Inflammatory macrophage treated with lipopolysaccharide for 4 hours (primary cell): ENCODE measurements at places on chromosomes 3 and 15.

GRCh38 chr3:43995547-43996378 is 245.9 kb upstream of the TOPAZ1 start:
- no peak for DNase-seq

GRCh38 chr15:51094606-51095569 is at the start of gene TNFAIP8L3:
Gene TNFAIP8L3, minus strand, starts transcription at chr15:51094906. Its CDS starts 311 bp downstream, at chr15:51094595.
- DNase-seq: no peak

- peak; percentile 74 for DNase-seq
These were observed 14.6 kb upstream of the PLA2G4E start for GRCh38 chr15:42035435-42035761.

DNA sequence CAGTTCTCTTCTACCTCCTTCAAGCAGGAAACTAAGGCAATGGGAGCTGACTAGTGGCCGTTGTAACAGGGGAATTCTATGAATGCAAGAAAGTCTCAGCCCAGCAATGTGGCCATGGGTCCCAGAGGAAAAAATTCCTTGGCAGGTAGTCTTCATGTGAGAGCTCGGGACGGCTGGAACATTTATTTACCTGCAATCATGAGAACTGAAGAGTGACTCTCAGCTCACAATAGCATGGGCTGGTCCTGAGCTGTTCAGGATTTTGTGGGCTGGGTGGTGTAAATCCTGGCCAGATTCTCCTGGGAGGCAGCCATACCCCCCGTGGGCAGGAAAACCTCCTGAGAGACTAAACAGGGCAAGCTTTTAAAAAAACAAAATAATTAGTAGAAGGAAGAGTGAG is 330.3 kb upstream of the CTNNB1 start:
- no peak for DNase-seq

- no peak for DNase-seq
These were observed 55.1 kb upstream of the TRA2B start for GRCh38 chr3:185992831-185993374.

- no peak for DNase-seq
These were observed 574.8 kb downstream of the ZPLD1 start for GRCh38 chr3:103009609-103010008.

GRCh38 chr15:74618841-74619596 is 3.4 kb downstream of the CLK3 start:
- DNase-seq: no peak

- DNase-seq: no peak
These were observed 15.2 kb downstream of the CSRNP1 start for GRCh38 chr3:39137991-39138803.

DNA sequence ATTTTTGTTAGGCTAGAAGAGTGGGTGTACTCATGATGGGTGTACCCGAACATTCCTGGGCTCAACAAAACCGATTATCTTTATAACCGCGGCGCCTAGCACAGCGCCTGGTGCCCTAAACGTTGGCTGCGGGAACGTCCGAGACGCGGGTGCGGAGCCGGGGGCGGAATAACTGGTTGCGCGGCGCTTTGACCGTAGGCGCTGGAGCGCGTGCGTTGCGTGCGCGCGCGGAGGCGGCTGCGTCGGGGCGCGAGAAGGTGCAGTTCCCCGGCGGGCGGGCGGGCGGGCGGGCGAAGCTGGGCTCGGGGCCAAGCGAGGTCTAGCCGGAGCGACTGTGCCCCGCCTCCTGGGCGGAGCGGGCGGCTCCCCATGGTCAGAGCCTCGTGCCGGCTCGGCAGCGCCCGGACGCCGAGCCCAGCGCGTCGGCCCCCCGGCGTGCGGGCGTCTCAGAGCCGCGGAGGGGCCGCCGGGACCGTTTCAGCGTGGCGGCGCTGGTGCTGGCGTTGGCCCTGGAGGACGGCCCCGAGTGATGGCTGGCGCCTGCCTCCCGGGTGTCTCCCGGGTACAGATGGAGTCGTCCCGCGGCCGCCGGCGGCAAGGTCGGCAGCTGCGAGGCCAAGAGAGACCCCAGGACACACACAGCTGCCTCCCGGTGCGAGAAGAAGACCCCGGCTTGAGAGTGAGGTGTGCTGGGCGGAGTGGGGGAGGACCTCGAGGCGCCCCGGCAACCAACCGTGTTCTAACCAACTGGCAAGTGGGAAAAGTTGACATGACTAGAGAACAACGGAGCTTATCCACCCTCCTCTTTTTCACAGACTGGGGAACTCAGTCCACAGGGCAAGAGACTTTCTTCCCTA is at the start of gene PLAAT1:
Gene PLAAT1, plus strand, starts transcription at position 373 of the 857 bp plus-strand sequence. CDS start 14,429 bp downstream, outside the sequence.
- DNase-seq: peak; percentile 3

DNA sequence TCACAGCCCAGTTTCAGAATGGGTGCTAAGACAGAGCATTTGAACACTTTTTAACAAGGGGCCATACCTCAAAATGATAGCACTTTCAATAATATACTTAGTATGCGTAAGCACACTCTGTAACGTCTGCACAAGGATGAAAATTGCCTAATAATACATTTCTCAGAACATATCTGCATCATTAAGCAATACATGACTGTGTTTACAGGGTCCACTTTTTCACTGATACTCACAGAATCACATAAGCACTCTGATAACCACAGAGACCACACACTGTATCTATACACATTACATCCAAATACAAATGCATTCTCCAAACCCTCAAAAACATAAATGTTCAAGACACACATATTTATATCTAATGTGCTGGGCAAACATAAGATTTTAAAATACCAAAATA is 79.8 kb downstream of the NR1I2 start:
- DNase-seq: peak; percentile 13

GRCh38 chr15:39515765-39516164 is 65.1 kb upstream of the THBS1 start:
- no peak for DNase-seq

DNA sequence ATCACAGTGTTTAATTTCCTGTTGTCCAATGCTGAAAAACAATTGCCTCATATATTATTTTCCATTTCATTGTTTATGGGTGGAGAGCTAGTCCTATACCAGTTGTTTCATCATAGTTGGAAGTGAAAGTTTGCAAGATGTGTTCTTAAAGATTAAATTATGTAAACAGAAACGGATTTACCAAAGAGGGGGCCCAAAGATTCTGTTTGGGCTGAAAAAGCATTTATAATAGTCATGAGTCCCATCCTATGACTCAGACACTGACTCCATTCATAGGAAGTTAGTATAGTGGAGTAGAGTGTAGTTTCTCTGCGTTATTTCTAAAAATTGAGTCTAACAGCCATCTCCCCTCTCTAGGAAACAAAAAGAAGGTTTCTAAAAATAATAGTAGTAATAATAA is 24.3 kb downstream of the NFKBIZ start:
- peak; percentile 97 for DNase-seq

DNA sequence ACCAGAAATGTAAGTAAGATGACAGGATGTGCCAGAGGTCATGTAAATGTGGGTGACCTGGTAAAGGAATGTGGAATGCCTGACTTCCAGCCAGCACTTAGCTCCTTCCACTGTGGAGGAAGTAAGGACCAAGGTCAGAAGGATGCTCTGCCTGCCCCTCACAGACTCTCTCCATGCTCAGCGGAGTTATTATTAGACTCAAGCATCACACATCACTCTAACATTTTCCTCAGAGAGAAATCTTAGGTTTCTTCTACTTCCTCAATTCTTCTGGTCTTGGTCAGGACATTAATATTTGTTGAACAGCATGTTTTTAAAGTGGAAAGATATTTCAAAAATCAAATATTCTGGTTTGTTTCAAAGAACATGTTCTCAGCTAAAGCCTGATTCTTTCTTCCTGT is 231.4 kb upstream of the WNT5A start:
- DNase-seq: no peak

DNA sequence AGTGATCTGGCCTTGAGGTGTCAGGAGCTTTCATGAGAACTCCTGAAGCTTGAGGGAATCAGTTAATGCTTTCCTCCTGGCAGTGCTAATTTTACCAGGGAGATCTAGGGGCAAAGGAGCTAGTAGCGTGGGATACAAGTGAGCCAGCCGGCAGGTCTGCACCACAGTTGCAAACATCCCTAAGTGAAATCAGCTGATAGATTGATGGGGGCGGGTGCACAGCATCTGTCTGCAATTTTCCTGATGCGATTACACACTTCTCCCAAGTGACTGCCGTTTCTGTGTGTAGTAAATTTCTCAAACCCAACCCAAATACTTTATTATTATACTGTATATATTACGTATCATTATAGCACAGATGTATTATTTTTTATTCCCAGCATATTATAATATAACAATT is 304.5 kb downstream of the AGBL1 start:
- DNase-seq: no peak

DNA sequence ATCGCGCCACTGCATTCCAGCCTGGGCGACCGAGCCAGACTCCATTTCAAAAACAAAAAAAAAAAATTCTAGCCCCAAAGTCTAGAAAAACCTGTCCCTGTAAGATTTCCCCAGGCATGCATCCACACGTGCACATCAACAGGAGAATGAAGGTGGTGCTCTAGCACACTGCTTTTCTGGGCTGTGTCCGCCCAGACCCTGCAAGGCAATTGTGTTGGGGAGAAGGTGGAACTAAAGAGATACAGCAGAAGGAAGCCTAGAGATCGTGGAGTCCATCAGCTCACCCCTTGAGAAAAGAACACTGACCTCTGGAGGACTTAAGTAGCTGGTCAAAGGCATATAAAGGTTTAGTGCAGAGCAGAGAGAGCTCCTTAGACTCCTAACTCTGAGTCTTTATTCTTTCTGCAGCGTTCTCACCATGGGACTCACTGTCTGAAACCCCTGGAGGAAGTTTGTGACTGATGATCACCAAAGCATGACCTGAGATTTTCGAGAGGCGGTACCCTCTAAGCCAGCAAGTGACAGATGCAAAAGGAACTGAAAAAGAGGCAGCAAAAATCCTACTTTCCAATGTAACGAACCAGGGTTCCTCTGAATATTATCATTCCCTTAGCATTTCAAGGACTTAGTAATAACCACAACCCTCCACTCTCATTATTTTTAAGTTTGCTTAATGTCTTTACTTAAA is 179.8 kb downstream of the MEX3B start:
- DNase-seq: no peak

DNA sequence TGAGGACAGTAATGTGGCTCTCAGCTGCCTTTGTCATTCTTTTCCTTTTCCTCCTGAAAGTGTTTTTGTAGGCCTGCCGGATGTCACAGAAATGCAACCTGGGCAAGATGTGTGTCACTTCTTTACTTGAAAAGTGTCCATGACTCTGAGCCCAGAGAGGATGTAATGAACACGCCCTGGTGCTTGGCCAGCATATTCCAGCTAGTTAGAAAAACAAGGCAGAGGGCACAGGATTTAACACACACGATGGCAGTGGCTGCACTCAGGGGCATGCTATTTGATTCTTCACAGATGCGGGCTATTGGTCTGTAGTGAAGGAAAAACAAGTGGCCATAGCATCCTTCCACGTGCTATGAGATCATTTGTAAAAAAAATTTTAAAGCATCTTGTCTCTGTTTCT is 30.3 kb upstream of the PTX3 start:
- DNase-seq: no peak

- peak; percentile 40 for DNase-seq
These were observed 20.6 kb downstream of the MYH15 start for GRCh38 chr3:108489776-108490175.

- DNase-seq: peak; percentile 100
These were observed 81.9 kb upstream of the CTNNB1 start for GRCh38 chr3:41117398-41117870.

GRCh38 chr3:61250784-61251173 is 473 bp downstream of the FHIT start:
- DNase-seq: no peak

DNA sequence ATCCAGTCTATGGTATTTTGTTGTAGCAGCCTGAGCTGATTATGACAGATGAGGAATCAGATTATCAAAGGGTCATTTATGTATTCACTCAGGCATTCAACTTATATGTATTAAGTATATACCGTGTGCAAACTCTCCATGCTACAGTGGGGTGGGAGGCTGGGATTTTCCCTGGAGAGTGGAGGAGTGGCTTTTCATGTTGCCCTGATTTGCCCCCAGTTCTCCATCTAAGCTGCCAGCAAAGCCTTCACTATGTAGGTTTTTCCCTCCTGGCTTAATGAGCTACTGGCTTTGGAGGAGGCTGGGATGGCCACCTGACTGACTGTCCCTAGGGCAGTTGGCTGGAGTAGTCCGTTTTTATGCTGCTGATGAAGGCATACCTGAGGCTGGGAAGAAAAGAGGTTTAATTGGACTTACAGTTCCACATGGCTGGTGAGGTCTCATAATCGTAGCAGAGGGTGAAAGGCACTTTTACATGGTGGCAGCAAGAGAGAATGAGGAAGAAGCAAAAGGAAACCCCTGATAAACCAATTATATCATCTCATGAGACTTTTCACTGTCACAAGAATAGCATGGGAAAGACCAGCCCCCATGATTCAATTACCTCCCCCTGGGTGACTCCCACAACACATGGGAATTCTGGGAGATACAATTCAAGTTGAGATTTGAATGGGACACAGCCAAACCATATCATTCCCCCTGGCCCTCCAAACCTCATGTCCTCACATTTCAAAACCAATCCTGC is 253.9 kb downstream of the RPLP1 start:
- peak; percentile 53 for DNase-seq

DNA sequence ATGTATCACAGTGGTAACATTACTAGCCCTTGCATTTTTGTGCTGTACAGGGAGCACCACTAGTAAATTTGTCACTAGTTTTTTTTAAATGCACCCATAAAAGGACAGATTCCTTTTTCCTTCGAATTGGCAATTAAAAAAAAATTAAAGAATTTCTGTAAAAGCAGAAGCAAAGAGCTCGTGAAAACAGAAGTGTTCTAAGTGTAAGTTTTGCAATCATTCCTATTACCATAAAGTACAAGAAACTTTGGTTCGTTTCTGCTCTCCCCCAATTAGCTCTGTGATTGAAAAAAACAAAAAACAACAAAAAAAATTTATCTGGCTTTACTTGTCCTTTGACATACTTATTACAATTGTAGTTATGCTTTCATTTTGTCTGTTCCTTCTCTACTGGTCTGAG is 5.3 kb downstream of the SERP1 start:
- DNase-seq: peak; percentile 65

GRCh38 chr3:107951126-107951525 is 139.7 kb downstream of the CD47 start:
- DNase-seq: peak; percentile 56

DNA sequence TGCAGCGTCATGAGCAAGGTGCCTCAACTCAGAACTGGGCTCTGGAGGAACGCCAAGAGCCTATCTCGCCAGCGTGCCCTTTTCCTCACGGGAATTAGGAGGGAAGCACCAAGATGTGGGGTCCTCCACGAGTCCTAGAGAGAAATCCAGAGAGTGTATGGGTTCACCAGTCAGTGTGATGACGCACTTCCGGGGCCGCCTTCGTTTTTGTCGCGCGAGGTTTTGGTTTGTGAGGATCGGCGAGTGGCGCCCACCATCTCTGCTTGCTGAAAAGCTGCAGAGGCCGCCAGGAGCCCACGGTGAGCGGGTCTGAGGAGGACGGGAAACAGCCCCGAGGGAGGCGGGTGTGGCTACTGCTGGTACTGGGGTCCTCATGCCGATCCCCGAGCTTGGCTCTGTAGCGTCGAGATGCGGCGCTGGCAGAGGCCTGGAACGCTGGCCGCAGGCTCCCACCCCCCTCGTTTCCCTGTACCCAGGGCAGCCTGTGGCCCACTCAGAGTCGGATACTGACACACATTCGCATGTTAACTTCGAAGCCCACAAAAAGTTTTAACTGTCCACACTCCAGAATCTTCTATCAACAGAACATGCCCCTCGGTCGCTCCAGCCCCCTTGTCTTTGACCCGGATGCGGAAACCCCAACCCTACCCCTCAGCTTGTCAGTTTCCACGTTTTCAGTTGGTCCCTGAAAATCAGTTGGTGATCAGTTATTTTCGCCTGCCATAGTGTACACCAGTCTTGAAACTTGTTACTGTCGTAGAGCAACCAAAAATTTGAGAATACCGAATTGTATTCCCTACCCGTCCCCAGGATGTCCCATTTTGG is 30.4 kb downstream of the ZNF662 start:
- no peak for DNase-seq

- DNase-seq: no peak
These were observed 469.1 kb downstream of the SOX2 start for GRCh38 chr3:182180654-182181385.

- no peak for DNase-seq
These were observed 75.2 kb downstream of the SLCO3A1 start for GRCh38 chr15:91928675-91929074.
